ENCODE measurements at places on chromosomes 1 and 21.

DNA sequence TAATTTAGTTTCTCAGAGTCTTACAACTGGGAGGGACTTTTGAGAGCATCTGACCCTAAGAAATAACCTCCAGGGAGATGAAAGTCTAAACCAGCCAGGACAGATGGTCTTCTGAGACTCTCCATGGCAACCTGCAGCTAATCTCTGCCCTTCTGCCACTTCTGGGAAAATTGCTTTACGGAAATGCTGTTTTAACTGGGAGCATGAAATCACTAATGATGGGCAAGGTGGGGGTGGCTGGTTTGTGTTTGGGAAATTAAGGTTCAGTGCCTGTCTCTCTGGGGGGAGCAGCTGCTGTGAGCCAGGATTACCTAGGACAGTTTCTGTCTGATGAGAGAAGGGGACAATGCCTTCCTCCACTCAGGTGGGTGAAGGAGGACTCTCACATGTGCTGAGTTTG lies 33.2 kb downstream of the ROR1 start:
- DNase-seq: no peak

DNA sequence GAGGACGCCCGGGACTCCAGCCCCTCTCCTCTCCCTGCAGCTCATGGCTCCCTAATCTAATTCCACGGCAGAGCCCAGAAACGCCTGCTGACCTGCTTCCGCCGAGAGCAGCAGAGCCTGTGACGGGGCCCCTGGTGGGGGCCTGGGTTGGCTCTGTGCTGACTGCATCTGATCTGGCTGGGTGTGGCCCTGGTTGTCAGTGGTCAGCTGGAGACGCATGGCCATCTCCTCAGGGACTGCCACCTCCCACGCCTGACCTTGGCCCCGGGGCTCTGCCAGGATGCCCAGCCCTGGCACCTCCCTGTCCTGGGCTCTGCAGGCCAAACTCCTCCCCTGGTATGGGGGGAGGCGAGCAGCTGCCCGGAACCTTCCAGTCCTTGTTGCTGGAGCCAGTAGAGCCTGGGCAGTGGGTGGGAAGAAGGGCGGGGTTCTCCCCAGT lies 1.1 kb upstream of the PLCH2 start:
- no peak for DNase-seq

- no peak for DNase-seq
Observed at GRCh38 chr1:1037366-1038327, 17.7 kb downstream of the AGRN start.

DNA sequence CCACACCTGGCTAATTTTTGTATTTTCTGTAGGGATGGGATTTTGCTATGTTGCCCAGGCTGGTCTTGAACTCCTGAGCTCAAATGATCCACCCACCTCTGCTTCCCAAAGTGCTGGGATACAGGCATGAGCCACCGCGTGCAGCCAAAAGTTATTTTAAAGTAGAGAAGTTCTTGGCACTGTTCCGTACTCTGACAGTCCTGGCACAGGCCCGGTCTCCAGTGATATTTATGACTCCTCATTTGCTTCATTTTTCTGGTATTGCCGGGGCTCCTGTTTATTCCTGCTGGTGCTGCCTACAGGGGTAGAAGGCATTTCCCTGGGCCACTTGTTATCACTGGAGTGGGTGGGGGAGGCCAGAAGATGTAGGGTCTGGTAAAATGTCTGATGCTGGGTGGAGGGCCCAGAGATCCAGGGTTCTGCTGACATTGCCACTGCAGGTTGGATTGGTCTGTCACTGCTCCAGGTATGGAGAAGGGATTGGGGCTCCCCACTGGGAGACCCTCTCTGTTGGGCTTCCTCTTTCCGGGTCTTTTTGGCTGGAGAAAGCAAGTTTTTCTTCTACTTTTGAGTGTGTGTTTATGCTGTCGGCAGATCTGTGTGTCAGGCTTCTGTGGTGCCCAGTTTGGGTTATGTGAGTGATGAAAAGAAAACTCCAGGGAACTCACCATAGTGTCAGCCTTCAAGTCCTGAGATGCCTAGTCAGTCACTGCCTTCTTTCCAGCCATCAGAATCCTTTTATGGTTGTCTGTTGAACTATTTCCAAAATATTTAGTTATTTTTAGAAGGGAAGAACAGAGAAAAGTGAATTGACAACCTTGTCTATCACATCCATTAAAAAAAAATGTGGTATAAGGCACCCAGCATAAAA lies 4.5 kb downstream of the MROH7 start:
- DNase-seq: no peak

DNA sequence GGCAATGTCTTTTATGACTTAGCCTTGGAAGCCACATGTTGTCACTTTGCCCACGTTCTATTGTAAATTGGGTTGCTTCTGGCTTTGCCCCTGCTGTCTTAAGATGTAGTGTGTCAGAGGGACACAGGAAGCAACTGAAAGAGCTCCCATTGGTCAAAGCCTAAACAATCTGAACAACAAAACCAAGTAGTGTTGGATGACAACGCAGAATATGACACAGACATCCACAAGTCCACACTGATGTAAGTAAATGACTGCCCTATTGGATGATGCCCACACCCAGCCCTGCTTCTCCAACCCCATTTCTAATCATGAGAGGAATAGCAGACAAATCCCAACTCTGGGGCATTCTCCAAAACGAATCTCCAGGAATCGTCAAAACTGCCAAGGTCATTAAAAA lies 50.7 kb downstream of the ELF3 start:
- no peak for DNase-seq

GRCh38 chr1:10721381-10722321 lies 74.8 kb downstream of the CASZ1 start:
- DNase-seq: no peak

GRCh38 chr1:17097147-17097546 lies 22.1 kb downstream of the PADI2 start:
- no peak for DNase-seq

DNA sequence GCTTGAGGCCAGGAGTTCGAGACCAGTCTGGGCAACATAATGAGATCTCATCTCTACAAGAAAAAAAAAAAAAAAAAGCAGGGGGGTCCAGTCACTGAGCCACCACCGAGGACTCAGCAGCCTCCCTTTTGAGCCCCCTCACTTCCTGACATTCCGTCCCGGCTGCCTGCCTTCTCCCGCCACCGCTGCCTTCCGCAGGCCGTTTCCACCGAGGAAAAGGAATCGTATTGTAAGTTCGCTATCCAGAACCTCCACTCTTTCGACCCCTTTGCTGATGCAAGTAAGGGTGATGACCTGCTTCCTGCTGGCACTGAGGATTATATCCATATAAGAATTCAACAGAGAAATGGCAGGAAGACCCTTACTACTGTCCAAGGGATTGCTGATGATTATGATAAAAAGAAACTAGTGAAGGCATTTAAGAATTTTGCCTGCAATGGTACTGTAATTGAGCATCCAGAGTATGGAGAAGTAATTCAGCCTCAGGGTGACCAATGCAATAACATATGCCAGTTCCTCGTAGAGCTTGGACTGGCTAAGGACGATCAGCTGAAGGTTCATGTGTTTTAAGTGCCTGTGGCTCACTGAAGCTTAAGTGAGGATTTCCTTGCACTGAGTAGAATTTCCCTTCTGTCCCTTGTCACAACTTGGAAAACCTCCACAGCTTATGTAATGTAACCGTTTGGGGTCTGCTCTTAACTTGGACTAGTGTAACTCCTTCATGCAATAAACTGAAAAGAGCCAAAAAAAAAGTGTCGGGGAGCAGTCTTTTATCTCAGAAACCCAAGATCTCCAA lies 55.6 kb downstream of the GLUL start:
- DNase-seq: no peak

GRCh38 chr1:27086026-27086425 lies 68.9 kb downstream of the SLC9A1 start:
- no peak for DNase-seq

- DNase-seq: no peak
Observed at GRCh38 chr1:246506367-246506673, 759 bp downstream of the SMYD3 start.

GRCh38 chr1:58401991-58402390 lies 144.5 kb downstream of the OMA1 start:
- DNase-seq: no peak

GRCh38 chr1:208135354-208135753 lies 108.8 kb downstream of the PLXNA2 start:
- DNase-seq: no peak

- no peak for DNase-seq
Observed at GRCh38 chr1:233667741-233668140, 53.8 kb downstream of the KCNK1 start.

DNA sequence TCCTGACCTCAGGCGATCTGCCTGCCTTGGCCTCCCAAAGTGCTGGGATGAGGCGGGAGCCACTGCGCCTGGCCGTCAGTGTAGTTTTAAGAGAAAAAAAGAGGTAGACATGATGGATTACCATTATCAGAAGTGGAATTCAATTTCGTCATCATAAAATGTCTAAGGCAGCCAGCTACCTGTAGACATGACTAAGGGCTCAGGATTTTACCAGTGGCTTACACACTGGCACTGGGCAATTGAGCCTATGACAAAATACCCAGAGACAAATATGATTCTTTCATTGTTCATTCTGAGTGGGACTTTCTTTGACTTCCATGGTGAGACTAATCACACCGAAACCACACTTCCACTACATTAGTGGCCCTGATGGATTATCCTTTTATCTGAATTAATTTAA lies 181.5 kb downstream of the GABPA start:
- no peak for DNase-seq

Data from ACHN (cell line).